ENCODE measurements at places on chromosomes 6 and 20.

- no peak for DNase-seq
These were observed 25.8 kb downstream of the ANKRD6 start for GRCh38 chr6:89458704-89459103.

DNA sequence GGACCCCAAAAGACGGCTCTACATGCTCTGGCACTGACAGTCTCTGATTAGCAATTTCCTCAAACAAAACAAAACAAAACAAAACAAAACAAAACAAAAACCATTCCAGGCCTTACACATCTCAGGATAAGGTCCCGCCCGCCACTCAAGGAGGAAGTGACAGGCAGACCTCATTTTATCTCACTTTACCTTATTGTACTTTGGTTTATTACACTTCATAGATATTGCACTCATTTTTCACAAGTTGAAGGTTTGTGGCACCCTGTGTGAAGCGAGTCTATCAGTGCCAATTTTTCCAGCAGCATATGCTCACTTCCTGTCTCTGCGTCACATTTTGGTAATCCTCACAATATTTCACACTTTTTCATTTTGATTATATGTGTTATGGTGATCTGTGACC lies 15.2 kb downstream of the ZBP1 start:
- no peak for DNase-seq

DNA sequence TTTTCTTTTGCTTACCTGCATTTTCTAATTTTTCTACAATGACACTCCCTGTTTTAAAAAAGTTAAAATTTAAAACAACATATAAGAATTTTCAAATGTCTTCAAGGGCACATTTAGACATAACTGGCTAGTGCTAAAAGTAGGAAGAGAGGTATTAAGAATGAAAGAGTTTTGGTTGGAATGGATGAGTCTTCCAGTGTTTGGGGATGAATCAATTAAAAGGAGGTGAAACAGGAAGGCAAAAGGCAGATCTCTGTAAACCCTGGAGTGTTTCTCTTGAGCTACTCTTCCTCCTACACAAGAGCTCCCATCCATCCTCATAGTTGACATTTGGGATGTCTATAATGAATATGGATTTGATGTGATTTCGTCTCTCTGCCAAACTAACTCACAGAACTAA lies 238.5 kb upstream of the SUPT3H start:
- no peak for DNase-seq

GRCh38 chr20:59124296-59125029 lies 39.2 kb upstream of the ZNF831 start:
- no peak for DNase-seq

- DNase-seq: no peak
These were observed 72.0 kb upstream of the DUSP22 start for GRCh38 chr6:220312-220711.

- no peak for DNase-seq
These were observed 16.3 kb upstream of the SERPINB9 start for GRCh38 chr6:2919401-2919800.

- no peak for DNase-seq
These were observed 22.7 kb downstream of the SYNDIG1 start for GRCh38 chr20:24492031-24492607.

GRCh38 chr6:7785243-7786035 lies 59.5 kb downstream of the BMP6 start:
- DNase-seq: no peak

DNA sequence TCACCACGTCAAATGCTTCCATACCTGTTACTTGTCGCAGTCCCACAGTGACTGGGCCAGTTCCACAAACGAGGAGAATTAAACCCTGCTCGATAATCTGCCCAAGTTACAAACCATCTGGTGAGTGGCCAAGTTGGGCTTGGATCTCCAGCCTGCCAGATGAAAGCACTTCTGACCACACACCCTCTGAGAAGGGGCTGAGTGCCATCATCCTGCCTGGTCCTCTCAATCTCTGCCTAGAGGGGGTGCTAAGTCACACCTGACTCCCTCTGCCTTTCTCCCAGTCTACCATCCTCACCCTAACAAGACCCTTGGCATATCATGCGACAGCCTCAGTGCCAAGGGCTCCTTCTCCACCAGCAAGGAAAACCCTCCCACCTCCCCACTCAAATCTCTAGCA lies 15.8 kb downstream of the RRP36 start:
- no peak for DNase-seq

DNA sequence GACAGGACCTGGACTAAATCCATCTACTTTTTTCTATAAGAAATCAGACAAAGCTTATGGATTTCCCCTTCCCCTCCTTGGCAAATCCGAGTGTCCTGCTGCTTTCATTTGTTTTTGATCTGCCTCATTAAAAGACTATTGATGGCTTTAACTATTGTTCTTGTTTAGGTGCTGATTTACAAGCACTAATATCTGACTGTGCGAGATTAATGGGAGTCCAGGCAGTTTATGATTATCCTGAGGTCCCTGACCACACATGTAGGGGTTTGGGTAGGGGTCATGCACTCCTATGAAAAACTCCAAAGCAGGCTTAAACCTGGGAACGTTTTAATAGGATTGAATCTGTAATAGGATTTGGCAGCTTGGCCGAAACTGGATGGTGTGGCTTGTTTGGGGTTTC lies 317.5 kb upstream of the POU3F2 start:
- no peak for DNase-seq

DNA sequence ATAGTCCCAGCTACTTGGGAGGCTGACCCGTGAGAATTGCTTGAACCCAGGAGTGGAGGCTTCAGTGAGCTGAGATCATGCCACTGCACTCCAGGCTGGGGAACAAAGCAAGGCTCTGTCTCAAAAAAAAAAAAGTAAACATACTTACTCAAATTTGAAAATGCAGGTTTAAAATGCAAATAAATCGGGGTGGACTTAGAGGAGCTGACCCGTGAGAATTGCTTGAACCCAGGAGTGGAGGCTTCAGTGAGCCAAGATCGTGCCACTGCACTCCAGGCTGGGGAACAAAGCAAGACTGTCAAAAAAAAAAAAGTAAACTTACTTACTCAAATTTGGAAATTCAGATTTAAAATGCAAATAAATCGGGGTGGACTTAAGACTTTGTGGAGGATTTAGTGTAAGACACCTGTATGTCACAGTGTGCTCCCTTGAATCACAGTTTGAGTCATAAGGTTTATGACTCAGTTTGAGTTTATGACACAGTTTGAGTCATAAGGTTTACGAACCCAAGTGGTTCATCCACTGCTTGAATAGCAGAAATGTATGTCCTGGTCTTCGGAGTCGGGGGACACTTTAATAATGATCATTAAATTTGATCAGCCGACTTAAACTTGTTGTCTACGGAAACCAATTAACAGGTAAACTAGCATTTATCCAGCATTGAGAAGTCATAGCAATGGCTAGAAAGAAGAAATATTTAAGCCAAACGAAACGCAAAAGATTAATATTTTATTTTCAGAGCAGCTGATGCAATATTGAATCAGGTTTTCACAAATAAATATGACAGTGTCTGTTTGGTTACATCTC lies 6.8 kb upstream of the MRPS10 start:
- DNase-seq: no peak

DNA sequence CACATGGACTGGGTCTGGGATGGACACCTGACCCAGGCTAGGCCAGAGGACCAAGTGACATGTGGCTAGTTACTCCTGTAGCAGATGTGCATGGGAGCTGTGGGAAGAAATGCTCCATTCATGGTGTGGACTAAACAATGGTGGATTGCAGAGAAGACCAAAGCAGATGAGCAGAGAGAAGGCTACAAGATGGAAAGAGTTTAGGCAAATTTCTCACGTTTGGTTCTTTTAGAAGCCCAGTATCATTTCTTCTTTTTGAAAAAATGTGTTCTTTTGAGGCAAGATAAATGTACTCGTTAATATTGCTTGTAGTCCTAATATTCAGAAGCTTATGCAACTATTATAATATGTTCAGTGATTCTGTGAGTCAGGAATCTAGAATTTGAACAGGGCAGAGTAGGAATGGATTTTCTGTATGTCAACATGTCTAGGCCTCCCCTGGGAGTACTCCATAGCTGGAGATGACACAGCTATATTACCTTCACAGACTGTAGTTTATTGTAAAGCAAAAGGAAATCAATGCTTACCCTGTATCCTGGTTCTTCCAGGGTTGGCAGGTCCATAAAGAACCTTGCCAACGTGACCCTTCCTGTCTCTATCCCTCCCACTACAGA lies 2.3 kb upstream of the BTN2A1 start:
- DNase-seq: no peak

GRCh38 chr6:38192487-38192886 lies 373.0 kb downstream of the ZFAND3 start:
- DNase-seq: no peak

- DNase-seq: no peak
These were observed 79.8 kb upstream of the SCAF8 start for GRCh38 chr6:154653385-154653784.

DNA sequence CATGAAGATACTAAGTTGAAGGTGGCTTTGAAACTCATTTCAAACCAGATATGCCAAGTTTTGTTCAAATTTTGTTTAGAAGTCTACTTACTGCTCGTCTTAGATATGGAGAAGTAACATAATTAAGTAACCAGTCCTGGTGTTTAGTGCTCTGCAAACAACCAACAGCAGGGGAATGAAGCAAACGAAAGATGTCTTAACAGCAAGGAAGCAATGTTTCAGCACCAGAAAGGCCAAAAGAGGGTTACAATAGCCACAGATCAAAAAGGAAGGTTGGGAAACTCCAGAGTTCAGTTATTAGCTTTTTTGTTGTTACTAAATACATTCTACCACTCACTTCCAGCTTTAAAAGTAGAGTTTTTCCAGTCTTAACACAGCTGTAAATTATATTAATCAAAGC lies 45.1 kb downstream of the LHFPL5 start:
- no peak for DNase-seq

DNA sequence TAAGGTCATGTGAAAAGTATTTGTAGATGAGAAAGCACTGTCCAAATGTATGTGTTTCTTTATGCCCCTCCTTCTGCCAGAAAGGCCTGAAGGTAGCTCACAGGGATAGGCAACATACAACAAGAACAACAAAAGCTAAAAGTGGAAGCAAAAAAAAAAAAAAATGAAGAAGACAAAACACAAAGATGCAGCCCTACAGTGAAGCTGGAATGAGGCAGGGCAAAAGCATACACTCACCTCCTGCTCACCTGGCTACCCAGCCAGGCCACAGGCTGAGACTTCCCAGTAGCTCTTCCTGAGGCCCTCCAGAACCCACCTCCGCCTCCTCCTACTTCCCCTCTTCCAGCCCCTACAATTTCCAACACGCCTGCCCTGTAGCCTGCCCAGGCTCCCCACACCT lies 2.4 kb downstream of the UNC5CL start:
- no peak for DNase-seq

DNA sequence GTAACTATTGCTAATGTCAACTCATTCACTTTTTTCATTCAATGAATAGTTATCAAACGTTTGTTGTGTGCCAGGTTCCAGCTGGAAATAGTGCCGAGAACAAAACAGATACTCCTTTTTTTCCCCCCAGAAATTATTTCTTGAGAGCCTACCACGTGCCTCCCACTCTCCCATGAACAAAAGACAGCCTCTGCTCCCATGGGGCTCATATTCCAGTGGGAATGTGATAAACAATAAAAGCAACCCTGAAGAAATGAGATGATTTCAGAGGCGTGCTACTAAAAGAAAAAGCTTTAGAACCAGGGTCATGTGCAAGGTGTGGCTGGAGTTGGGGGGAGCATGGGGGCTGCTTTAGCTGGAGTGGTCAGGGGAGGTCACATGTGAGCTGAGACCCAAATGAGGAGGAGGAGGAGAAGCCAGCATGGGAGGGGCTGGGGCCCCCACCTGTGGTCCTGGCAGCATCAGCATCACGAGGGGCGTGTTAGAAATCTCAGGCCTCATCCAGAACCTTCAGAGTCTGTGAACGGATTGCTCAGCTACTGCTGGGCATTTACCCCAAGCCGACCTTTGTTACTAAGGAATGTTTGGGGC lies 157.4 kb downstream of the EYA2 start:
- no peak for DNase-seq

- DNase-seq: no peak
These were observed 211.6 kb downstream of the SLC24A3 start for GRCh38 chr20:19423900-19424620.

DNA sequence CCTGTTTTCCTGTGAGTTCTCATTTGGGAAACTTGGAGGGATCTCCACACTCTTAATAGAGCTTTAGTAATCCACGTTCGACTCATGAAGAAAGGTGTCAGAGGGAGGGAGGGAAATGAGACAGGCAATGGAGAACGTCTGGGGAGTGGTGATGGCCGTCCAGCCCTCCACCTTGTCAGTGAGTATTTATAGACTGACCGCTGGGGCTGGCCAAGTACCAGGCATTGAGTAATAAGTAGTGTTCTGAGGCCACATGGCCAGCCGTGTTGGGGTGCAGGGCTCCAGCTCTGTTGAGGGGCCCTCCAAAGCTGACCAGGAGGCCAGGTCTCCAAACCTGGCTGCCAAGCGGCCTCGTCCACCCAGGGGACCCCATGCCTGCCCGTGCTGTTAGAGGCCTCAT lies 11.3 kb upstream of the DSN1 start:
- no peak for DNase-seq

- DNase-seq: no peak
These were observed 14.3 kb upstream of the FAM135A start for GRCh38 chr6:70398783-70399728.

- no peak for DNase-seq
These were observed 250.4 kb downstream of the GMPR start for GRCh38 chr6:16488813-16489212.

- DNase-seq: no peak
These were observed 79.4 kb upstream of the NRN1 start for GRCh38 chr6:6085928-6086668.

DNA sequence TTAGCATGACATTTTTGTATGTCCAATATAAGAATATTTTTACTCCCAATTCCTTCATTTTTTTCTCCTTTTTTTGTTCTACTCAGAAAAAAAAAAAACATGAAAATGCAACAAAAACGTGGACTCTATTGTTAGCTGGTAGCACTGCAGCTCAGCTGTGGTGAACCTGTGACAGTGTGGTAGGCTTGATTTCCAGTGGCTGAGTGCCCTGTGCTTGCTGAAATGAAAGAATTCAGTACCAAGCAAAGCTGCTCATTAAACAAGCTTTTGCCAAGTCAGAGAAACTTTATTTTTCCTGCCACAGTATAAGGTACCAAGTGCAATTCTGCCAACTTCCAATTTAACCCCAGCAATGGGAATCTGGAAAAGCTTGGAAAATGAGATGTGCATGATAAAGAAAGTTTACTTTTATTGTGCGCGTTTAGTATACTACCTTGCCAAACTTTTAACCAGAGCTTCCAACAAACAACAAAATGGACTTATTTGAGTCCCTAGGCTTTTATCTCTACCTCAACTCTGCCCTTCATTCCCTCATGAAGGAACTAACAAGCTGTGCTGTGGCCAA lies 215.2 kb downstream of the SLC35F1 start:
- DNase-seq: no peak
